Fibroblast of skin of right biceps (primary cell): ENCODE measurements at places on chromosomes 11 and 22.
A peak's percentile ranks its signal among the peaks of the same experiment; 100 is the strongest.

- DNase-seq: no peak
Measured at GRCh38 chr22:43293655-43294392, 49.3 kb downstream of the SCUBE1 start.

GRCh38 chr22:43186272-43187170 lies at the start of gene TTLL12:
TTLL12 (minus strand) TSS chr22:43187134; CDS start chr22:43187069, 65 bp downstream.
- DNase-seq: peak; percentile 66

GRCh38 chr22:46083383-46084350 lies 66.7 kb upstream of the PPARA start:
- no peak for DNase-seq

- no peak for DNase-seq
Measured at GRCh38 chr11:68330700-68331337, 18.4 kb downstream of the LRP5 start.

DNA sequence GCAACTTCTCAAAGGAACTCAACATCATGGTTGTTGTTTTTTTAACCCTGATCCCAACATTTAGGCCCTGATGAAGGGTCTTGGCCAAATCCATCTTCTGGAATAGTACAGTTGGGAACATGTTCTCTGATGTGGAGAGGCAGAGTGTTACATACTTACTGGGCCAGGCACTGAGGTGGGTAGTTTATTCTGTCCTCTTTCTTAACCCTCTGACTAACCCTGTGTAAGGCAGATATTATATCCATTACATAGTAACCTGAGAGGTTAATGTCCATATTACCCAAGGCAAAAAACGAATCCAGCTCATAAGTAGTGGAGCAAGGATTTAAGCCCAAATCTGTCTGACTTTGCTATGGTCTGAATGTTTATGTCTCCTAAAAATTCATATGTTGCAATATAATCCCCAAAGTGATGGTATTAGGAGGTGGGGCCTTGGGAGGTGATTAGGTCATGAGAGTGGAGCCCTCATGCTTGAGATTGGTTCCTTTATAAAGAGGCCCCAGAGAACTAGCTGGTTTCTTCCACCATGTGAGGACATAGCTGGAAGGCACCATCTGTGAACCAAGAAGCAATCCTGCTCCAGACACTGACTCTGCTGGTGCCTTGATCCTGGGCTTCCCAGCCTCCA lies 16.3 kb downstream of the PPFIBP2 start:
- no peak for DNase-seq

DNA sequence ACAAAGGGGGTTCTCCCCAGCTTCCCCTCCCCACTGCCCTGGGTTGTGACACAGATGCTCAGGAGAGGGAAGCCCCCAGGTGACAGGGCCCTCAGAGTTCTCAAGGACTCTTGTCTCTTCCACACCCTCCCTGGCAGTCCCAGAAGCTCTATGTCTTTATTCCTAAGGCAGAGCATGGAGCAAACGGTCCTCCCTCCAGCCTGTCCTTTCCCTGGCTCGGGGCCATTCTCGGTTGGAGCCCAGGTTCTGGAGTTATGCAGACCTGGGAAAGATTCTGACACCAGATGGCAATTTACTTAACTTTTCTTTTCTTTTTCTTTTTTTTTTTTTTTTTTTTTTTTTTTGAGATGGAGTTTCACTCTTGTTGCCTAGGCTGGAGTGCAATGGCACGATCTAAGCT lies 186.6 kb downstream of the CEP164 start:
- no peak for DNase-seq

GRCh38 chr22:44486538-44486937 lies 11.5 kb downstream of the RTL6 start:
- DNase-seq: no peak

DNA sequence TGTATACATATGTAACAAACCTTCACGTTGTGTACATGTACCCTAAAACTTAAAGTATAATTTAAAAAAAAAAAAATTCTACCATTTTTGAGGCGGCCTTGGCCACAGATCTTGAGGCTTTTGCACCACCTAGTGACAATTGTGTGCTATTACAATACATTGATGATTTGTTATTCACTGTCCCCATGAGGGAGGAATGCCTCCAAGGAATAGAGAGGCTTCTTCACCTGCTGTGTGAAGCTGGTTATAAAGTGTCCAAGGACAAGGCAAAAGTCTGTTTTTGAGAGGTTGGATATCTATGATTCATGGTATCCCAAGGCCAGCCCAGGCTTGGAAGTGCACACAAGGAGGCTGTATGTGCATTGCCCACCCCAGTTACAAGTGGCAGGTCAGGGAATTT lies 30.7 kb downstream of the SLC22A25 start:
- peak; percentile 22 for DNase-seq

DNA sequence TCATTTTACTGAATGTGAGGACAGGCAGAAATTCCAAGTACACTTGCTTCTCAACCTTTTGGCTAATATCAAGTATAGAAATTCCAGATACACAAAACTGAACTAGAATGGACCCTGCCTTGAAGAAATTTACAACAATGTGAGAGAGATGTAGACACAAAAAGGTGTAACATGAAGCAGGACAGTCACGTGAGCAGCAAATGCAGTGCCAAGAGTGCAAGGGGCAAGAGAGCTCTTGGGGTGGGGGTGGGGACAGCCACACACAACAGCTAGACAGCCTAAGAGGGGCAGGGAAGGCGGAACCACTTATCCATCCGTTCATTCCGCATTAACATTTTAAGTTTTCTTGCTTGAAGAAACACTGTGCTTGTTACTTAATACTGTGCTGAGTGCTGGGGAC lies 28.9 kb downstream of the PLEKHA7 start:
- no peak for DNase-seq

DNA sequence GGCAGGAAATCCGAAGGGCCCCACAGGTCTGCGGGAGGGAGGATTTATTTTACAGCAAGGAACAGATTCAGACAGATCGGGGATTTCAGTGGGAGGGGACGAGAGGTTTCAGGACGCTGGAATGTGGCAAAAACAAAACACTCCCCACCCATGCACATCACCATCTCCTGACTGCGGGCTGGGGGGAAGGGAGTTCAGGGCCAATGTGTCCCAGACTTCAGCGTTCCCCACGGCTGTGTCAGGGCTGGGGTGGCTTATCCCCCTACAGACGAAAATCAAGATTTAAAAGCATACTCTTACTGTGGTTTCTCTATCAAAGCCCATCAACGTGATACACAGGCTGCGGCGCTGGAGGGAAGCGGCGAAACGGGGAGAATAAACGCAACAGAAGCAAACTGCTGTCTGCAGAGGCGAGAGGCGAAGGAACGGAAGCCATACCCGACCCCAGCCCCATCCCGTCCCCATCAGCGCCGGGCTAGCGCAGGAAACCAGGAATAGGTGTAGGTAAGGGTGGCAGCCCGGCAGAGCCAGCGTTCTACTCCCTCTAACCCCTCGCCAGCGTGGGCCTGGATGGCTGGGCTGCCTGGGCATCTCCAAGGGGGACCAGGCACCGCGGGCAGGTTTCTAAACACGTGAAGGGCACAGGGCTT lies 2.7 kb downstream of the TENM4 start:
- DNase-seq: peak; percentile 85

GRCh38 chr11:17531071-17531600 lies 13.1 kb downstream of the USH1C start:
- DNase-seq: no peak

DNA sequence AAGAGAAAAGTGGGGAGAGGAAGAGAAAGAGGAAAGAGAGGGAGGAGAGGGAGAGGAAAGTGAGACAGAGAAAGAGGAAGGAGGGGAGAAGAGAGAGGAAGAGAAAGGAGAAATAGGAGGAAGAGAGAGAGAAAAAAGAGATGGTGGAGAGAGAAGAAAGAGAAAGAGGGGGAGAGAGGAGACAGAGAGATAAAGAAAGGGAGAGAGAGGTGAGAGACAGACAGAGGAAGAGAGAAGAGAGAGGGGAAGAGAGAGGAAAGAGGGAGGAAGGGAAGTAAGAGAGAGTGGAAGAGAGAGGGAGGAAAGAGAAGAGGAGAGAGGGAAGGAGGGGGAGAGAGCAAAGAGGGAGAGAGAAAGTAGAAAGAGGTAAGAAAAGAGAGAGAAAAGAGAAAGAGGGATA lies 9.4 kb upstream of the SEZ6L start:
- no peak for DNase-seq

DNA sequence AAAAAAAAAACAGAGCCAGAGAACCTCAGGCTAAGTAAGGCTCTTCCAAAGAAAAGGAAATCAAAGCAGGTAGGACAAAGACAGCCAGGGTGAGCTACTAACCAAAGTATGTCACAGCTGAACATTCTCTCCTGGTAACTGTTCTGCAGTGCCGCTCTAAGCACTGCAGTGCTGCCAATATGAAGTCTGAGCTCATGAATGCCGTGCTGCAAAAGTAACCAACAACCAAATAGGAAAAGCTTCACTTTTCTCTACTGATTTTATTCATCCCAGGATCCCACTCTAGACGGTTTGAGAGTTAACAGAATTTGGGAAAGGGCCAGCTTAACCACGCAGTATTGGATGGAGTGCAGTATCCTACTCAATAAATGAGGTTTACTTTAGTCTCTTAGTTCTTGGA lies 3.5 kb downstream of the SIK3 start:
- DNase-seq: peak; percentile 53

- no peak for DNase-seq
Measured at GRCh38 chr22:39712751-39713525, 142.4 kb downstream of the CACNA1I start.

- peak; percentile 33 for DNase-seq
Measured at GRCh38 chr22:32926600-32926999, 125.1 kb downstream of the TIMP3 start.

- peak; percentile 62 for DNase-seq
Measured at GRCh38 chr11:6968816-6969215, 42.6 kb downstream of the ZNF215 start.

DNA sequence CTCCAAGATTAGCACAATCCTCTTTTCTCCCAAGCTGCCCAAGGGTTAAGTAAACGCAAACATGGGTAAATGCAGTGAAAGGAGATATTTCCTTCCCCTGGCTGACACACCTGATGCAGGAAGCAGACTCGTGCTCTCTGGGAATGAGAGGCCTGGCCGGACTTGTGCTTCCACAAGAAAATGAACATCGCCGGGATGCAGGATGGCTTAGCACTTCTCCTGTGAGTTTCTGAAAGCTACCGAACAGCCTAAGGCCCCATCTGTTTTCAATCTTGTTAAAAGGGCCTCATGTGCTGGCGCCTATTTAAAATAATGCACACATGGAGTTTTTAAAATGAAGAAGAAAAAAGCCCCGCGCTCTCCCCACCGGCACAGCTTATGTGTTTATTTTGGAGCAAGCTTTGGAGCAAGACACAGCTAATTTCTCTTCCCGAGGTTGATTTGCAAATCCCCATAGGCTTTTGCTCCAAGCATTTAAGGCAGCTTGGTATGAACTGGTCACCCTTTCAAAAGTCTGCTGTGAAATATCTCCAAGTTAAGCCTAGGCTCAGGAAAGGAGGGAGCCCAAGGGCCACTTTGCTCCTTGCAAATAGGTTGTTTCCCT lies 100.9 kb downstream of the SYN3 start:
- DNase-seq: peak; percentile 39

GRCh38 chr11:102617466-102618008 lies 7.6 kb downstream of the MMP20 start:
- DNase-seq: no peak

DNA sequence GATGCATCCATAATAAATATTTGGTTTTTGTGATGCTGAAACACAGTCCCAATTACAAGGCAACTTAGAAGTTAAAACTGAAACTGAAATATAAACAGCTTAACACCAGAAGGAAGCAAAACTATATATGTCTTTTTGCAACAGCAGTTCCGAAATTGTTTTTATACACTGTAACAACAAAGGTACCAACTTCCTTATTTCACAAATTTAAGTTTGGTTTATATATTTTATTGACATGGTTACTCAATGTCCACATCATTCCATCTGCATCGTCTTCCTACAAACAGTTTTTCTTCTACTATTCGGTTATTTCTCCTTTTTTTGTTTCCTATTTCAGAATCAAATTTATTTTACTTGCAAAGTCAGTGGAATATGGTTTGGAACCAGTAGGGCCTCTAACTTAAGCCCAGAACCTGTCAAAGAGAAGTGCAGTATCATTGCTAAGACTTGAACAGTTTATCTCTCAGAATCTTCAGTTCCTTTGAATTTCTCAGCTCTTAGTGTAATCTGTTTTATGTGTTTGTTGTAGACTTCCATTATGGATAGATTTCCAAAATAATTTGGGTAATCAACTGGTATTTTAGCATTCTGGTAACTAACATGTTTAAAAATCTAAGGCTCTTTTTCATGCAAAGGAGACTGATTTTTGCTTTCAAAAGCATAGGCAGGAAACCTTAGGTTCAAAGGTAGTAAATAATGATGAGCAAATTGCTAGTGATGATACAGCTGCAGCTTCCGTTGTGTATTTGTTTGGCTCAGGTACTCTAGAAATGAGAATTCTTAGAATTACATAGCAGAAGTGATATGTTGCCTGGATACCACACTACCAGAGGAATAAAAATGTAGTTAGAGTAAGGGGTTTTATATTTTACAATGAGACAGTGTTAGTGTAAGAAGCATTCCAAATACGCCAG lies 8.2 kb upstream of the HSPA8 start:
- no peak for DNase-seq

GRCh38 chr11:22161489-22161888 lies 31.4 kb upstream of the ANO5 start:
- no peak for DNase-seq

DNA sequence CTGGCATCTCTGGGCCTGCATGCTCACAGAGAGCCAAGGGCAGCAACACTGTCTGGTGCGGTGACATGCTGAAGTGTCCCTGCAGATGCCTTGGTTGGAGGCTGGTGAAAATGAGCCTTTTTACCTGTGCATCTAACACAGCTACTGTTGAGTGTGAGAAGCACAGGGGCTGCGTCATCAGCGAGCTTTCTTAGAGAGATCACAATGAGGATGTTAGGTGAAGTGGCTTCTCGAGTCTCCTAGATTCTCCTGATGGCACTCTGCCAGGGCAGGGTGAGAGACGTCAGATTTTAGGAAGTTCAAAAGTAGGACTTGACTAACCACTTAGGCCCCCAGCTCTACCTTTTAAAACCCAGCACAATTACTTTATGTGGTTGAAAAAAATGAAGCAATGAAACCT lies 3.6 kb upstream of the SLC15A3 start:
- DNase-seq: no peak

DNA sequence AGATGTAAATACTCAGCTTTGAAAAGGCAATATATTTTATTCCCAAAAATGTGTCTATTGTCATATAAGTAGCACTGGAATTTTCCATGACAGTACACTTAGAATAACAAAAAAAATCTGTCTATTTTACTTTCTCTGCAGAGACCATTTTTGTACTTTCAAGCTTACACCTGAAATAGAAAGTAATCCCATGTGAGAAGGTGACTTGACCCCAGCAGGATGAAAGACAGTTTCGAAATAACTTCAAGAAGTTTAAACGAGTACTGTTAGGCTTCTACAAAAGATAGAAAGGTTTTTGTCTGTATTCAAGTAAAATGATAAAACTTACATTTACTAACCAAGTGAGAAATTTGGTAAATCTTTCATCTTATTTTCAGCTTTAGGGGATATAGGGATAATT lies 259.9 kb upstream of the CTSC start:
- no peak for DNase-seq

DNA sequence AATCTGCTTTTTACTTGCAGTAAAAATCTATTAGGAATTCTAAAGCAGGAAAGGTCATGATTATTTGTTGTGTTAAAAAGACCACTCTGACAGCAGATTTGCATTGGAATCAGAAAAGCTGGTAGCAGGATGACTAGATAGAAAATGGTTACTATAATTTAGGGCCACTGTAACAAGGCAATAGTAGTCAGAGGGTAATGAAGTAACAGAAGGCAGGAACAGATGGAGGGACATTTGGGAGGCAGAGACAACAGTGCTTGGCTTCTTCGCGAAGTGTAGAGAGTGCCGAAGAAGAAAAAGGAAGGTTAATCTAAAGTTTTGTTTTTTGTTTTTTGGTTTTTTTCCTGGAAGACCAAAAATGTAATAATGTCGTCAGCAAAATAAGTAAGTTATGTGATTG lies 129.8 kb upstream of the SLC5A12 start:
- DNase-seq: no peak
